ENCODE measurements at places on chromosomes 5 and 9. TPM values are rescaled to one million over a fixed set of nuclear protein-coding genes. Genes with fewer than 3 reads are reported as not detected.
A peak's percentile ranks its signal among the peaks of the same experiment; 100 is the strongest.

Gene MVB12B
- total RNA-seq, result 17.9 TPM

GRCh38 chr9:120875643-120875953 is 1.4 kb downstream of the PHF19 start:
- no peak for DNase-seq

Gene FBP1
- not detected for total RNA-seq

DNA sequence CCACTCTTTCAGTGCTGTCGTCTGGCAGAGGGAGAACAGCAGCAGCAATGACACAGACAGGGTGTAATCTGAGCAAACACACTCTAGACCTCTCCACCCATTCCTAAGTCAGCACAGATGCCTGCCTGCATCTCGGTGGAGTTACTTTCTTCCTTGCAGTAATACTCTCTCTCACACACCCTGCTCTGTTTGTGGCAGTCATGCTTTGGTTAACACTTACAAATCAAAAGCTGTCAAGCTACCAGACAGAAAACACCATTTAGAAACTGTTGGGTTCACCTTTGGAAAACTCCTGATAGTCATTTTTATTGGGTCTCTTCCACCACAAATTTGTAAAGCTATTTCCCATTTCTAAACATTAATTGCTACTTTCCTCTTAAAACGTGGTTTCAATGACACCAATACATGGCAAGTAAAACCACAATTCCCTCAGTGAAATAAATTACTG is 27.3 kb downstream of the LHFPL2 start:
- DNase-seq, result no peak

- no peak for DNase-seq
Measured at GRCh38 chr5:181039471-181039870, 595 bp upstream of the BTNL9 start.

DNA sequence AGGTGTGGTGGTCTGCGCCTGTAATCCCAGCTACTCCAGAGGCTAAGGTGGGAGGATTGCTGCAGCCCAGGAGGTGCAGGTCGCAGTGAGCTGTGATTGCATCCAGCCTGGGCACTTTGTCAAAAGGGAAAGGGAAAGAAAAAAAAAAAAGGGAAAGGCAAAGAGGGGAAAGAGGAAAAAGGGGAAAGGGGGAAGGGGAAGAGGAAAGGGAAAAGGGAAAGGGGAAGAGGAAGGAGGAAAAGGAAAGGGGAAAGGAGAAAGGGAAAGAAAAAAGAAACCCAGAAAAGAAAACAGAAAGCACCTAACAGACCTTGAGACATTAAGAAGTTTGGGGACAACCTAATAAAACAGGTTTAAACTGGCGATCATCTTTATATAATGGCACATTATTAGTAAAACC is 40.0 kb downstream of the IDNK start:
- no peak for DNase-seq

GRCh38 chr5:143495110-143495509 is 91.6 kb upstream of the NR3C1 start:
- peak; percentile 45 for DNase-seq

Gene GABBR2
- not detected for total RNA-seq

Gene CEMIP2
- total RNA-seq, result 31.8 TPM

DNA sequence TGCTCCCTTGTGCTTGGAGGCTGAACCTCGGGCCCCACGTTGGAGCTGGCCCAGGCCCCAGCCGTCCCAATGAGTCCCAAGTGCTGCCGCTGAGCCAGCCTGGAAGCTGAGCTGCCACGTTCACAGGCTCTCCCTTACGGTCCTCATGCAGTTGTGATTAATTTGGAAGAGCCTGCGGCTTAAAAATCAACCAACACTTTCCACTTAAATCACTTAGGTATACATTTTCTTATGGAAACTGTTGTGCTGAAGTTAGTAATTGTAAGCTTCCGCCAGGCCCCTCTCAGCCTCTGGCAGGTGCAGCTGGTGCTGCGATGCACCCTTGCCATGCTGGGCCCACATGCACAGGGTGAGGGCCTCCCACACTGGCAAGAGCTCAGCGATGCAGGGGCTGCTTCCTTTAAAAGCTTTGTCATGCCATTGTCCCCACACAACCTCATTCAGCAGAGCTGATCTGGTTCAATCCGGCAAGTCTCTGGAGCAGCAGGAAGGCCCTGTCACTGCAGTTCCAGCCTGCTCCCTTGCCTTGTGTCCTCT is 61.0 kb downstream of the IPPK start:
- DNase-seq, result no peak

DNA sequence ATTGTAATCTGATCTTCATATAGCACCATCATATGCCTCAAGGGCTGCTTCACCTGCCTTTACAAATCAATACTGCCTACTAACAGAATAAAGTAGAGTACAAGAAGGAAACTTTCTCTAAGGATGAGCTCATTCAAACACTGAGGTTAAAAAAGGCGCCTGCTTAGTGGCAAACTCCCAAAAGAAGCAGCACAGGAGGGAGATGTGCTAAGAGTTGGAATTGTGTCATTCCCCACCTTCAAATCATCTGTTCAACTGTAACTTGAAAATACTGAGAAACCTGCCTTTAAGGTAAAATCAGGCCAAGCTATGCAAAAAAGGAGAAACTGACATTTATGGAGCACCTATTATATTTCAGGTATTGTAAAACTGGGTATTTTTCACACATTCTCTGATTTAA is 560.6 kb downstream of the PTPRD start:
- DNase-seq, result no peak

DNA sequence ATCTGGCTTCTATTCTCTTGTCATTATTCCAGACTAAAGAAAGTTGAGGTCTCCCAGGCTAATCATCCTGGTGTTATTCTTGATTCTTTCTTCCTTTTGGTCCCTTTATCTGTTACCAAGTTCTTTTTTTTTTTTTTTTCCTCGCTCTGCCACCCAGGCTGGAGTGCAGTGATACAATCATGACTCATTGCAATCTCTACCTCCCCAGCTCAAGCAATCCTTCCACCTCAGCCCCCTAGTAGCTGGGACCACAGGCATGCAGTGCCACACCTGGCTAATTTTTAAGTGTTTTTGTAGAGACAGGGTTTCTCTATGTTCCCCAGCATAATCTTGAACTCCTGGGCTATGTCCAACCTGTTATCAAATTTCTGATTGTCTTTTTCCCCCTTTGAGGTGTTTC is 126.6 kb upstream of the DHFR start:
- no peak for DNase-seq

DNA sequence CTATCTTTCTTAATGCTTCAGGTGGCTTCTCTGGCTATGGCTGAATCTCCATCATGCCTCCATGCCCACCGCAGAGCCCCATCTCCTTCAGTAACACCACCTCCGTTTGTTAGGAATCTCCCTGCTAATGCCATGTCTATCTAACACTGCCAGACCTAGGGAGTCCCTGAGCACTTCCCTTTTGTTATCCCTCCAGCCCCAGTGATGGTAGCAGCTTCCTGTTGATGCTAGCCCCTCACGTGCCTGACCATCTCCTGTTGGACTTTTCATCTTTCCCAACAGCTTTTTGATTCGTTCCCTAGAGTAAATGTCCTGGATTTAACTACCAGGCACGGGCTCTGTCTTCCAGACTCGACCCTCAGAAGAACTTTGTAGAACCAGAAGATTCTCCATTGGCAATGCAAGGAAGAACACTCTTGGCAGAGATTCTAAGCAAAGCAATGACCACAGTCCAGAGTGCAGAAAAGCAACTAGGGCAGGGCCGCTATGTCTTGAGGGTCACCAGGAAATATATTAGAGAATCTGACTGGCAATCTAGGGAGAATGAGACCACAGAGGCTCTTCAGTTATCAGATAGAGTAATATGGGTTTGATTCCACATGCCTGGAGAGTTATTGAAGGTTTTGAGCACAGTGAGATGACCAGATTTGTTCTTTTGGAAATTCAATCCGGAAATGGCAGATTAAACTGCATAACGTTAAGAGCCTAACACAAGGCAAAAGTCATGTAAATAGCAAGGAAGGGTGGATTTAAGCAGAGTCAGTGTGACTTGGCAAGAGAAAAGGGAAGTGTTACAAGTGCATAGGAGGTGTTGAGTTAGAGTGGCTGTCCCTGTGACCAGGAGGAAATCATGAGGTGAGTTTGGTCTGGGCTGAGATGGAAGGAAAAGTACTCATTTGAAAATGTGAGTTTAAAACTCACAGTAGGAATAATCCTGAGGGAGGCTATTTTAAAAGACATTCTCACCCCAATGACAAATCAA is 555.2 kb downstream of the ACTL7B start:
- no peak for DNase-seq

Gene NUDT2
- 25.3 TPM for total RNA-seq

GRCh38 chr5:67053229-67053628 is 143.4 kb downstream of the CD180 start:
- DNase-seq, result no peak

Gene HAVCR1
- total RNA-seq, result not detected

DNA sequence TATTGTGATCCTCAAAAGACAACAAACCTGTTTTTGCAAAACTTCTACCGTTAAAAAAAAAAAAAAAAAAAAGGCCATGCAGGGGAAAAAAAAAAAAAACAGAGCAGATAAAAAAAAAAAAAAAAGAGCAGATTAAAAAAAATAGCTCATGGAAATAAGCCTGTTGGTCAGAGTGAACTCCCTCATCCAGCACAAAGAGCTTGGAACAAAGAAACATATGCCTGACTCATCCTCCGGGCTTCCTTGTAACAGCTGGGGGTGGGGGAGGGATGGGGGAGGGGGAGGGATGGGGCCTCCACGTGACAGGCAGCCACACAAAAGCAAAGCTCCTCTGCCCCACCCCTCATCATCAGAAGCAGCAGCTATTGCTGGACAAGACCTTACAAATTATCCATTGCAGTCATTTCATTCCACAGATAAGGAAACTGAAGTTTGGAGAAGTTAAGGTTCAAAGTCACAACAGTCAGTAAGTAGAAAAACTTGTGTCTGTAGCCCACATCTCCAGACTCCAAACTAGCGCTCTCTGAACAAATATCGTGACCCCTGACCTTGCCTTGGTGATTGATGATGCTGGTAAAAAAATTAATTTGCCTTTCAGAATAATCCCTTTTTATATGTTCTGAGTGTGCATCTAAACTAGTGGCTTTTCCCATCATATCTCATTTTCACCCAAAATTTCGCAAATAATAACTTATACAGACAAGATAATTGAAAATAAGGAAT is 38.9 kb downstream of the SLC35D2 start:
- peak; percentile 77 for DNase-seq

DNA sequence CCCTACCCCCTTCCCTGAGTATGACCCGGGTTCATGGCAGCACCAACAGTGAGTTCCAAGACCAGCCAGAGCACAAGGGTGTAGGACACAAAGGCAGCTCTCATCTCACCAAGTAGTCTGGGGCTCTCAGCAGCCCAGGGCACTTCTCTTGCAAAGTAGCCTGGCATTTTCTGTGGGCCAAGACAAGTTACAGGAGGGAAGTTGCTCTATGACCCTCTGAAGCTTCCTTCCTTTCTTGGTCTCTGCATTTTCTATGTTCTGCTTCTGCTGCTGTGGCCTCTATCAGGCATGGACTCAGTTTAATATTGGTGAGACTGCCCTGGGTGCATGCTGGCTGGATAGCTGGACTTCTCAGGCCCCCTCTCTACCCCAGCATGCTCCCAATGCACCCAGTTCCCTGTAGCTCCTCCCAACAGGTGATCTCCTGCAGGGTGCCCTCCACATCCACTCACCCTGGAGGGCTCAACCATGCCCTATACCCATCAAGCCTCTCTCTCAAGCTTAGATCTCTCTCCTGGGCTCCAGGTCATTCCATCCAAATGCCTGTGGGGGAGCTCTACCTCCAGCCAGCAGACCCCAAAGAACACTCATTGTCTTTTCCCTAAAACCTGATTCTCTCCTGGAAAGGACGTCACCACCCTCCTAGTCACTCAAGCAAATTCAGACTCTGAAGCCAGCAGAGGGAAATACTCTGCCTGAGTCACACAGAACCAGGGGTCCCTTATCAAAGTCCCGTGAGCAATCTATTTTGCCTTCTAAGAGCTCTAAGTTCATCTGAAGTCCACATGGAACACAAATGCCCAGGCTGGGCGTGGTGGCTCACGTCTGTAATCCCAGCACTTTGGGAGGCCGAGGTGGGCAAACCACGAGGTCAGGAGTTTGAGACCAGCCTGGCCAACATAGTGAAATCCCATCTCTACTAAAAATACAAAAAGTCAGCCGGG is 13.8 kb downstream of the TBC1D2 start:
- DNase-seq, result no peak

Gene MCTP1
- total RNA-seq, result 18.1 TPM

Gene OSMR
- 28.6 TPM for total RNA-seq

Measured in A673 (cell line).